ENCODE measurements at places on chromosomes 11 and 22.

DNA sequence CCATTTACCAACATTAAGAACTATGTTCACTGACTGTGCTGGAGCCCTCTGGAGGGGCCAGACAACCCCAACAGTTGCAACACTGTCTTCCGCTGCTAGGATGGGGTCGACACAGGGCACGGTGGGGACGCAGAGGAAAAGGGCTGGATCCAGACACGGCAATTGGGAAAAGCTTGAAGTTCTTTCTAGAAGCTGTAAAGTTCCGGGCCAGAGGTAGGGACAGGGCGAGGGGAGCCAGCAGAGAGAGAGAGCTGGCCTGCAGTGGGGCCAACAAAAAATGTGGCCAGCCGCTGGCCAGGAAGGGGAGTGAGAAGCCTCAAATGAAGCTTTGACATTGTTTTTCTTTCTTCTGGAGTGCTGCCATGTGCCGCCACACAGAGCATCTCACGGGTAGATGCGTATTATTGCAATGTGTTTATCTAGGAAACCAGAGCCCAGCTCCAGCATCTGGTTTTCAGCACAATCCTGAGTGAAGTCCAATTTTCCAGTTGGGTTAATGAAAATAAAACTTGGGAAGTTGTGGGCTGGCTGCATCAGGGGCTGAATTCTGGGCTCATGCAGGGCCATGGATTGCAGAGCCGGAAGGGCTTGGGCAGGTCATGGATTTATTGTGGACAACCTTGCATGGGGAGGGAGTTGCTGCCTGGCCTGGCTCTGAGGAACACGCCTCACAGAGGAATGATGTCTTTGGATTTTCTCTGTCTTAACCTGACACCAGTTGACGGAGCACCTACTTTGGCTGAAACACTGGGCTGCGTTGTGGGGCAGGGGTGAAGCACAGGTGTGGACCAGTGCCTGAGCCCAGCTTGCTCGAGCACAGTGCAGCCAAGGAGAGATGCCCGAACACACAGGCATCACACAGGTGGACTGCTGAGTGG lies 67.6 kb upstream of the AMPD3 start:
- DNase-seq, result no peak

GRCh38 chr22:37639771-37640590 lies 512 bp downstream of the SH3BP1 start:
- no peak for DNase-seq

DNA sequence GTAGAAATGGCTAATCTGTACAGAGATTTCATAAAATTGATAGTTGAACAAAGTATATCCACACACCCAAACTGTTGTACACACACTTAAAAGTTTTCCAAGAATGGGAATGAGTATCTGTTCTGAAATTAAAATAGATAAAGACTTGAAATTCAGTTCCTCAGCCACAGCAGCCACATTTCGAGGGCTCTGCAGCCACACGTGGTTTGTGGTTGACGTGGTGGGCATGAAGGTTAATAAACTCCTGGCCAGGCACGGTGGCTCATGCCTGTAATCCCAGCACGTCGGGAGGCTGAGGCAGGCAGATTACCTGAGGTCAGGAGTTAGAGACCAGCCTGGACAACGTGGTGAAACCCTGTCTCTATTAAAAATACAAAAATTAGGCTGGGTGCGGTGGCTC lies 24.0 kb downstream of the TPST2 start:
- no peak for DNase-seq

GRCh38 chr11:17382046-17382728 lies 6.3 kb downstream of the KCNJ11 start:
- DNase-seq, result no peak

GRCh38 chr22:23177197-23177596 lies 3.1 kb upstream of the BCR start:
- no peak for DNase-seq

GRCh38 chr11:23974051-23974450 lies 522.8 kb upstream of the LUZP2 start:
- no peak for DNase-seq

Data from SK-N-MC (cell line).